ENCODE measurements at places on chromosomes 2 and 18.

- DNase-seq = no peak
Measured at GRCh38 chr18:47383729-47384128, 132.3 kb upstream of the SKOR2 start.

- no peak for DNase-seq
Measured at GRCh38 chr2:85371045-85371444, 16.5 kb downstream of the ELMOD3 start.

- DNase-seq = no peak
Measured at GRCh38 chr2:240211096-240211495, 70.6 kb upstream of the OTOS start.

GRCh38 chr18:21330122-21330701 lies 88.2 kb downstream of the GREB1L start:
- peak; percentile 54 for DNase-seq

DNA sequence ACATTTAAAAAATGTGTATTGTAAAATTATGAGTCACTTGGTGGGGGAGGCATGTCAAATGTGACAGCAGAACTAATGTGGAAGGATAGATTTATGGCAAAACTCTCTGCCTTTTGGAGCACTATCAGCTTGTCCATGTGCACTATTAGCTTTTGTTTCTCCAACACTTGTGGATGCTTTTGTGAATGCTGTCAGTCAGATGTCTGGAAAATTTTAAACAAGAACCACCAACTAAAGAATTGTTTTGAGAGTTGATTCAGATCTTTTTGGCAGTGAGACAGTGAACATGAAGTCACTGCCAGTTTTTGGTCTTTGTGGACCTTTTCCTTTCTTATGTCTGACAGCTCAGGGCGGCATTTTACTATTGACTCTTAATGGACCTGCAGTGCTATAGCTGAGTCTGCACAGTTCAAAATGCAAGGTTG lies 72.4 kb downstream of the KIAA1328 start:
- DNase-seq = no peak

DNA sequence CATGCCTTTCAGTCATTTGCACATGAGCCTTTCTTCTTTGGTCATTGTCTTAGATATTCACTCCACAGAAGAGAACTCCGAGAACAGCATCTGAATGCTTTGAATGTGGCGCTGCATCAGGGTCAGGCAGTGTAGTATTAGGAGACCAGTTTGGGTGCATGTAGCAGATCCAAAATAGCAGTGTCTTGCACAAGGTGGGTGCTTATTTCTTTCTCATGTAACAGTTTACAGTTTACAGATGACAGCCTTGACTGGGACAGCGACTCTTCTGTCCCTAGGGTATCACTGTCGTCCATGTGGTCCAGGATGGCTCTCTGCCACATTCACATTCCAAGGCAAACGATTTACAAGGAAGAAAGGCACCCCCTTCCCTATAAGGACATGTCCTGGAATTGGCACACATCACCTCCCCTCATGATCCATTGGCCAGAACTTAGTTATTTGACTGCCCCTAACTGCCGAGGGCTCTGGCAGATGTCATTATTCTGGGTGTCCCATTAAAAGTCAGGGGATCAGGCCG lies 101.0 kb downstream of the STPG4 start:
- DNase-seq = no peak

- DNase-seq = no peak
Measured at GRCh38 chr2:238404406-238405216, 22.1 kb upstream of the ASB1 start.

- DNase-seq = no peak
Measured at GRCh38 chr18:12086677-12087470, 6.8 kb upstream of the ANKRD62 start.

GRCh38 chr2:95314964-95315611 lies 17.9 kb downstream of the KCNIP3 start:
- peak; percentile 62 for DNase-seq

DNA sequence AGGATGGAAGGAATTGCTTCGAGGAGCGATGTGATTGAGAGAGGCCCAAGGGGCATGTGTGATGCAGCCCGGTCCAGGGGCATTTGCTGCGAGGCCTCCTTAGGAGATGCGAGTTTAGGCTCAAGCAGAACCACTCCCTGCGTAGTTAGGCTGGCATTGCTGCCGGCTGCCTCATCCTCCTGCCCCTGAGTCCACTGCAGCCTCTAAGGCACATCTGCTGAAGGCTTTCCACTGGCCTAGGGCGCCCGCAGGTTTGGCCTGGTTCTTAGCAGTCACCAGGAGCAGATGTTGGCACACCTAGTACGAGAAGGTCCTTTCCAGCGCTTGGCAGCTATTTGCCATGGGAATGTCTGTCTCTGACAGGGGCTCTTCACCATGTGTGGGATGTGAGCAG lies 20.7 kb downstream of the INPP5D start:
- DNase-seq = no peak

DNA sequence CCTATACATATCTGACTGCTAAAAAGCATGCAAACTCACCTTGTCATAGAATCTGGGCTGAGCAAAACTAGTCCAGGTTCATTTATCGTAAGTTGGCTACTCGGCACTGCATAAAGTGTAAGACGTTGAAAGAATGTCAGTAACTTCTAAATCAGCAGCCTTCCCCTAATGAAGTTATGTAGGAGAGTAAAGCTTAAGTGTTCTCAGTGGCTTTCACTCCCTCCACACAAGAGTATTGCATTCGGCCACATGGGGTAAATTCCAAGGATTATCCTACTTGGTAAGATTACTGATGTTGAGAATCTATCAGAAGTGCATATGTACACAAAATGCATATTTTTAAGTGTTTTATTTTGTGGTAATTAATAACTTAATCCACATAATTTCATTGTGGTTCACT lies 130.1 kb downstream of the LCLAT1 start:
- DNase-seq = no peak

GRCh38 chr2:23159746-23160405 lies 225.1 kb upstream of the KLHL29 start:
- DNase-seq = no peak

DNA sequence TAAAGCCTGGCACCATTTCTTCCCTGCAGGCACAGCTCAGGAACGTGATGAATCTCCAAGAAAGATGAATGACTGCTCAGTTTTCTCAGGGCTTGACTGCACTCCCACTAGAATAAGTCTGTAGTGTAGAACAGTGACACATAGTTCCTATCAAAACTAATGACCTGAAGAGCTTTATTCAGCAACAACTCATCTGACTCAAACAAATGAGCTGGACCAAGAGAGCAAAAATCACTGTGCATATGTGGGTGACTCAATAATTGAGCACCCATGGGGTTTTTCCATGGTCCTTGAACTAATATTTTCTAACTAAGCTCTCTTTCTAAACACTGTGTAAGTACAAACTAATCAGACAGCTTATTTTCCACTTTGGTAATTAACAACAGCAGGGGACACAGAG lies 61.1 kb upstream of the XDH start:
- DNase-seq = peak; percentile 66

- DNase-seq = no peak
Measured at GRCh38 chr2:137968477-137969417, 4.5 kb downstream of the HNMT start.

GRCh38 chr2:204407204-204408014 lies 137.9 kb upstream of the PARD3B start:
- DNase-seq = peak; percentile 2

DNA sequence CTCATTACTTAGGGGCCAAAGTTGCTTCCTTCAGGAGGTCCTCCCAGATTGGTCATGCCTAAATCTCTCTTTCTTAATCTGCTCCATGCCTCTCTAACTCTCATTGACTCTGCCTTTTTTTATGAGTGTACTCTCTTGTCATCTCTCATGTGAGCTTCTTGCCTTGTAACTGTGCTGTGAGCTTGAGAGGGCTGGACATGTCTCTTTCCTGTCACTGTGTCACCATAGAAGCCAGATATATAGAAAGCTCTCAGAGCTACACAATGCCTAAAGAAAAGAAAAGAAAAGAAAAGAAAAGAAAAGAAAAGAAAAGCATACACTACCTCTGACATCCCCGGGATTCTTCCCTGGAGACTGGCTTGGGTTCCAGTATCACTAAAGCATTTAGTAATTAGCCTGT lies 161.5 kb upstream of the SKOR2 start:
- no peak for DNase-seq

DNA sequence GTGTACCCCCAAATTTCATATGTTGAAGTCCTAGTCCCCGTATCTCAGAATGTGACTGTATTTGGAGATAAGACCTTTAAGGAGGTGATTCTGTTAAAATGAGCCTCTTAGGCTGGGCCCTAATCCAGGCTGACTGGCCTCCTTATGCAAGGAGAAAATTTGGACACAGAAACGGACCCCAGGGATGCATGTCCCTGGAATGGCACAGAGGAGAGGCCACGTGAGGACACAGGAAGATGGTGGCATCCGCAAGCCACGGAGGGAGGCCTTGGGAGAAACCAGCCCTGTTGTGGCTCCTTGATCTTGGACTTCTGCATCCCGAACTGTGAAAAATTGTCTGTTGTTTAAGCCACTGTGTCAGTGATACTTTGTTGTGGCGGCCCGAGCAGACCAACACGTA lies 150.7 kb downstream of the COL4A4 start:
- no peak for DNase-seq

DNA sequence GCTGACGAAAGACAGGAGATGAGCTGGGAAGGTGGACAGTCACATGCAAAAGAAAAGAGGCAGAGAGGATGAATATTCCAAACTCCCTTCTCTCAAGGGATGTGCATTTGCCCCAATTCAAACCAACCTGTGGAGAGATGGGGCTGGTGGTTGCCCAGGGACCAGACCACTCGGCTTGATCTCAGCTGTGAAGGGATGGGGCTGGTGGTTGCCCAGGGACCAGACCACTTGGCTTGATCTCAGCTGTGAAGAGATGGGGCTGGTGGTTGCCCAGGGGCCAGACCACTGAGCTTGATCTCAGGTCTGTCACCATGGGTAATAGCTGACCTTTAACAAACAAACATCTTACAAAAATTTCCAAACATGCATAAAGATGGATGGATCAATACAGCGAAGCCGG lies 42.5 kb upstream of the SALL3 start:
- DNase-seq = no peak

DNA sequence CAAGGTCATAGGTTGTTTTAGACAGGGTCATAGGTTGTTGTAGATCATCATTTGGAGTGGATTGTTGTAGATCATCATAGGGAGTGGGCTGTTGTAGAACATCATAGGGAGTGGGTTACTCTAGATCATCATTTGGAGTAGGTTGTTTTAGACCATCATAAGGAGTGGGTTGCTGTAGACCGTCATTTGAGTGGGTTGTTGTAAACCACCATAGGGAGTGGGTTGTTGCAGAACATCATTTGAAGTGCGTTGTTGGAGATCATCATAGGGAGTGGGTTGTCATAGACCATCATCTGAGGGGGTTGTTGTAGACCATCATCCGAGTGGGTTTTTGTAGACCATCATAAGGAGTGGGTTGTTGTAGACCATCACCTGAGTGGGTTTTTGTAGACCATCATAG lies 9.5 kb upstream of the TRPM8 start:
- DNase-seq = no peak

- no peak for DNase-seq
Measured at GRCh38 chr2:111184725-111185310, 64.1 kb downstream of the BCL2L11 start.

DNA sequence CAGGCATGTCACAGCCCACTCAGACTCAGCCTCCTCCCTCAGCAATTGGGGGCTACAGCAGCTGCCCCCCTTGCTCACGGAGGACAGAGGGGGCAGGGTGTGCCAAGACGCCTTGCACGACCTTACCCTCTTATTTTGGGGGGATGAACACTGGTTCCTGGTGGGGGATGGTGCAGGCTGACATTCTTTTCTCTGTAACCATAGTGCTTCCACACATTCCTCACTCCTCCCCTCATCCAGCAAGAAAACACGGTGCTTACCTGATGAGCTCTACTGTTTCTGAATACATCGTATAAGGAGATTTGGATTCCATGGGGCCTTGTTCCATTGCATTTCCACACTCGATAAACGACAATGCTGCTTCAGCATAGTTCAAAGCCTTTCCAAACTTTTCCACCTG lies 75.4 kb upstream of the REV1 start:
- DNase-seq = no peak

- no peak for DNase-seq
Measured at GRCh38 chr2:234536178-234536965, 39.5 kb upstream of the ARL4C start.

GRCh38 chr2:66688951-66689350 lies 254.0 kb downstream of the MEIS1 start:
- no peak for DNase-seq

GRCh38 chr18:5879479-5879882 lies 15.8 kb downstream of the TMEM200C start:
- peak; percentile 8 for DNase-seq

- DNase-seq = peak; percentile 75
Measured at GRCh38 chr18:51195451-51196117, 1.9 kb downstream of the MEX3C start.

GRCh38 chr18:67301592-67301991 lies 214.9 kb downstream of the DSEL start:
- DNase-seq = peak; percentile 65

DNA sequence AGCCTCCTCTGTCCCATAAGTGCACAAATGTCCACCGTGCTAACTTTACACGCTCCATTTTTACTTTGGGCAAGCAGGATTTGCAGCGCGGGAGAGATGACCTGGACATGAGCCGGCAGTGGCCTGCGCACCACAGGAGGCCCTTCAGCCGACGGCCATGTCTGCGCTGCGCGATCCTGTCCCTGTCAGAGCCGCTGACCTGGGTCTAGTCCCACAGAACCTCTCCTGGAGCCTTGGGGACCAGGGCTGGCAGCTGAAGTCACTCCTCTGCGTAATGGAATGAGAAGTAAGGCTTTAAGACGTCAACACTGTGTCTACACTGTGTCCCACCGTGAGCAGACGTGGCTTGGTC lies 29.6 kb downstream of the ADI1 start:
- no peak for DNase-seq

DNA sequence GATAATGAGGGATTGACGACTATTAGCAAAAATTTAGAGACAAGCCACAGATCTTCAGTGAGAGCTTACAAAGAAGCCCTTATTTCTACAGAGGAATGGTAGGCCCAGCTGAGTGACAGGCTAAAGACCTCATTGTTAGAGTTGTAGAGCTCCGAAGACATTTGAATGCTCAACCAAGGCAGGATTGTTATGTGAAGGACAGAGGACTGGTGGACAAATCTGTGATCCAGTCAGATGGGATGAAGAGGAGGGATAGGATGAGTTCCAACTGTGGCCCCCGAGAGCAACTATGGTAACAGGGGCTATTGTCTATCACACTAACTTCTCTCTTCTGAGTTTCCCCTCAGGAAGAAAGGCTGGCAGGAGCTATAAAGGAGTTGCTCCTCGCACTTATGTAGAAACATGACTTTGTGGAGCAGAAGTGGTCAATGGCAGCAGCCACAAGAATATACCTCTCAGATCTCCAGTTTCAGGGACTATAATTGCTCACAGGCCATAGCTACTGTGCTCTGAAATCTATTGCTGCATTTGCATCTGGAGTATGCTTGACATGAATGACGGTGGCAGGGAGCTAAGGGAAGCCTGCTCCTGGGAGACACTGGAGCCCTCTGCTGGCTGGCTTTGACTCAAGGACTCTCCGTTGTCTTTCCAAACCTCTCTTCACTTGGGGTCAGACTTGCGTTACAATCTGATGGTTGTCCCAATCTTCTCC lies 50.3 kb upstream of the GREB1L start:
- peak; percentile 34 for DNase-seq
